ENCODE measurements at places on chromosomes 1 and 21.

DNA sequence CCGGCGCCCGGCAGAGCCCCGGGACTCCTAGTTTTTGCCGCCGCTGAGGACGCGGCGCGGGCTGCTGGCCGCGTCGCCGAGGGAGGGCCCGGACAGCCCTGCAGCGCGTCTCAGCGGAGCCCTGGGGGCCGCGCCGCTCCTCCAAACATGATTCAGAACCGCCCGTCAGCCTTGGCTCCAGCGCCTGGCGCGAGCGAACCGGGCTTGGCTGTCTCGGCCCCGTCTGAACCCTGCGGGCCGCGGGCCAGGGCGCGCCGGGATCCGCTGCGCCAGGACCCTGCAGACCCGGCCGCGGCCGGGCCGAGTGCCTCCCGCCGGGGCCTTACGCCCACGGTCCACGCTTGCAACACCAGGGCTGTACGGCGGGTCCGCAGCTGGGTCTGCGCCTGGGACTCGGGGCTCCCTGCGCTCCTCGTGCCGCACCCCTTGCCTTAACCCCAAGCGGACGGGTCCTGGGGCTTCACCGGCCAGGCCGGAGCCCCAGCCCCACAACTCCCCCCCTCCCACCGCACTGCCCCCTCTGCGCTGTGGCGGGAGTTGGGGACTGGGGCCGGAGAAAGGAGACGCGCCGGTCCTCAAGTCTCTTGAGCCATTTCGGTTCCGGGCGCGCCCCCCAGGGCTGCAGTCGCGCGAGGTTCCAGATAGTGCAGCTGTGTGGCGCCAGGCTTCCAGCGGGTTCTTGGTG lies 48.4 kb upstream of the CD34 start:
- DNase-seq, result no peak

DNA sequence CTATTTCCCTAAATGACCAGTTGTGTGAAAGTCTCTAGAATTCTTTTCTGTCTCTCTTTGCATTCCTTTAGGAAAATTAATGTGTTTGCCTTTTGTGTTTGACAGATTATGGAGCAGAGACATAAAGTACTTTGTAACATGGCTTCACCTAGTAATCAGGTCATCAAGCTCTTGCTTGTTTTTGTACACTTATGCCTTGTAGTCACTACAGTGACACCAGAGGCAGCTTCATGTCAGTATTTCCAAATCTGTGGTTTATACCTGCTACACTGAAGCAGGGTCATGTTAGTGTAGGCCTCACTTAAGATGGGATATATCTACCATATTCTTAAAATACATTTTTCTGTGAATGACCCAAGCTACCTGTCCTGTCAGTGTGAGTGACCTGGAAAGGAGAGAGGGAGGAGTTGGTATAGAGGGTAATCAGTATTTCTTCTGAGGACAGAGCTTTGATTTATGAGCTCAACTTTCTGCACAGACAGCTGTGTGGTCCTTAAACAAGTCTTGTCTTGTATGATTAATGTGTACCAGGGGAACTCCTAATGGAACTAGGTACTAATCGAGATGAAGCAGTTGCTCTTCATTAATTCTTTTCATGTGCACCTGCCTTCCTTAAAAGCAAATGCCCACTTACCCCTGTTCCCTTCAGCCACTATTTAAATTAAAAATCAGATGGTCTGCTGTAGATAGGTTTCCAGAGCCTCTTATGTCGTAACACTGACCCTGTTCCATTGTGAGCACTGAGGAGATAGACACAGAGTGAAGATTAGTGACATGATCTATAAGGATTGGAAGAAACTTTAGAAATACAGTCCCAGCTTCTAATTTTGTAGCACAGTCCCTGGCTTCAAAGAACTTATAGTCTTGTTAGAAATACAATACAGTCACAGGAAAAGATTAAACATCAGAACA lies 45.7 kb downstream of the MACO1 start:
- no peak for DNase-seq

GRCh38 chr1:167627615-167627864 lies 2.5 kb upstream of the RCSD1 start:
- DNase-seq, result no peak

DNA sequence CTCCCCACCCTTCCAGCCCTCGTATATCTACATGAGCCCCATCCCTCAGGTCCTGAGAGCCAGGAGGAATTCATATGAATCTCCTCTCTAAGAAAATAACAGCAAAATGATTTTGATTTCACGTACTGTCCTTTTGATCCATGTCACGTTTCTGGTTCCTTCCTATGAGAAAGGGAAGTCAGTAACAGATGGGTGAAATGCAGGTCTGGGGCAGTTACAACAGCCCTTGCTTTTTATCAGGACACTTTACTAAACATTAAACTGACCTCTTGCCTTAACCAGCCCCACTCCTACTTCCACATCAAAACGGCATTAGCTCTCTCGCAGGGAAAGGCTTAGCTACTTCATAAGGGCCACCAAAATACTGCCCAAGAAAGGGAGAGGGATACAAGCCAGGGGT lies 59.0 kb downstream of the SPATA46 start:
- no peak for DNase-seq

DNA sequence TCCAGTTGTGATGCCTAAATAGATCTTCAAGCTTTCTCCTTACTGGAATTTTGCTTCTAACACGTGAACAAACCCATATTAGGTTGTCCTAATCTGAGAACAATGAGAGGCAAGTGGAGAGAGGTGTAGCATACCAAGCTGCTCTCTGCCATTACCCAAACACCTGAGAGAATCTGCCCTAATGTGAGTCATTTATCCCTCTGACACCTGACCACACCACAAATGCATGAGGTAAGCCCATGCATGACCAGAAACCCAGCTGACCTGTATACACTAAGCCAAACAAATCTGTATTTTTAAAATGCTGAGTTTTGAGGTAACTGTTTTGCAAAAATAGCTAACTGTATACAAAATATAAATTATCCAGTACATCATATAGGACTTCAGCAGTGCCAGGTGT lies 1458.1 kb upstream of the B3GALT2 start:
- no peak for DNase-seq

DNA sequence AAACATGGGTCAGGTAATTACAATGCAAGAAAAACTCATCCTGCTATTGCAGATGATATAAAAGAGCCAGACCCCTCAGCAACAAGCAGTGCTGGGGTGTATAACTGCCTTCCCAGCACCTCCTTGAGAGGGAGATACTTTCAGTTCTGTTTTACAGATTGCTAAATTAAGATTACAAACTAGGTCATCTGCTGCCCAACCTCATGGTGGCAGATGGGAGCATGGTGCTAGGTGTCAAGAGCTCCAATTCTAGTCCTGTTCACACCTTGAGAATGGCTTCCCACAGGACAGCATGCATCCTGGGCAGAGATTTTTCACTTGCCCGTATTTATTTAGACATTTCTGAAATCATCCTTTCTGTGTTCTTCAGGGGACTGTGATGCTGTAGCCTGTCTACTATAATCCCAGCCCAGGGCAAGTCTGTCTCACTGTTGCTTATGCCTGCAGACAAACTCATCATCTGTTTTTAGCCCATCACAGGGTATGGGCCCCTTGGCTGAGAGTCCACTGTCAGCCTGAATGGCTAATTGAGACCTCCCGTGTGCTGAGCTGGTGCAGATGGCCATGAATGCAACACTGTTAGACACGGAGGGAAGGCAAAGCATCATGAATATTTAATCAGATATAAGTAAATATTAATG lies 40.2 kb upstream of the PBX1 start:
- DNase-seq, result no peak

- DNase-seq, result no peak
Observed at GRCh38 chr1:98792123-98792522, 130.6 kb downstream of the SNX7 start.

GRCh38 chr1:156284112-156284511 lies at the start of gene TMEM79:
Gene TMEM79 (plus strand): TSS chr1:156284325. CDS start chr1:156285227, 902 bp downstream.
- DNase-seq, result peak; percentile 41

- DNase-seq, result no peak
Observed at GRCh38 chr1:20321573-20321972, 30.9 kb downstream of the VWA5B1 start.

DNA sequence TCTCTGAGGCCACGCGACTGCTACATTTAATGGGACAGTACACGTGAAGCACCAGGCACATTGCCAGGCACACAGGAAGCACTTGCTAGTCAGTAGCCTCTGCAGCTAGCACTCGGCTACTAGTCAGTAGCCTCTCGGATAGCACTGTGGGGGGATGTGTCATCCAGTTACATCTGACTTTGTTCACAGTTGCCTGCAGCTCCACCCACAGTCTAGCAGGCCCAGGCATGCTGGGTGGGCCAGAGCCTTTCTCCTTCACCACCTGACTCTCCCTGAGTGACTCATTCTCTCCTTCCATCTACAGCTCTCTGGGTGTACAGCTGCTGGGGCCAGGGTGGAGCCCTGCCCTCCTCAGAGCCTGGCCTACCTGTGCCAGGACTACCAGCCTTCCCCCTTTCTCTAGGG lies 51.5 kb downstream of the PTPRF start:
- DNase-seq, result no peak

DNA sequence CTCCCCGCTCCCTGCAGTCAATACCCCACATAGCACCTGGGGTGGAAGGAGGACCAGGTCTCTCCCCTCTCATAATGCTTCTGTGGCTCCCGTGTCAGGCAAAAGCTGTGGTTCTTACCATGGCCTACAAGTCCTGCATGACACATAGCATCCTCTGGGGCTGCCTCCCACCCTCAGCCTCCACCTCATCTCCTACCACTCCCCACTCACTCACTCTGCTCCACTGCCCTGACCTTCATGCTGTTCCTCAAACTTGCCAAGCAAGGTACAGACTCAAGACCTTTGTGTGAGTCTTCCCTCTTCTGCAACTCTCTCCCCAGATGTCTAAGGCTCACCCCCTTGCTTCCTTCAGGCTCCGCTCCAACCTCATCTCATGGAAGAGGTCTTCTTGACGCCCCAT lies 28.0 kb upstream of the VANGL1 start:
- no peak for DNase-seq

GRCh38 chr1:210527091-210527490 lies 198.4 kb downstream of the HHAT start:
- no peak for DNase-seq

GRCh38 chr1:40926441-40926840 lies 53.1 kb upstream of the CTPS1 start:
- DNase-seq, result peak; percentile 11

GRCh38 chr1:189644970-189645369 lies 832.7 kb downstream of the BRINP3 start:
- DNase-seq, result no peak

DNA sequence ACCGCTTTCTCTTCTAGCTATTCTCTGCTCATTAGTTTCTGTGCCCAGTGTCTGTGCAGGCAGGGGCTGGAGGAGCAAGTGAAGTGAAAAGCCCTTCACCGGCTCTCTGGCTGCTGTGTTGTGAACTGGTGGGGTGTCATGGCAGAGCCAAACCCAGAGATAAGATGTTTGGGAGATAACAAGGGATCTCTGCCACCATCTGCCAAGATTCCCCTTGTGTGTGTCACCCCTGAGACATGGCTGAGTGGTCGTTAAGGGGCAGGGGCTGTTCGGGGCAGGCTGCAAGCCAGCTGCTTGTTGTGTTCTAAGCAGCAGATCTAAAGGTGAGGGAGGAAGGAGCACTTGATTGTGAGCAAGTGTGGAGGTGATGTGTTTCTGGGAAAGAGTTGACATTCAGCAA lies 24.5 kb downstream of the CNIH3 start:
- no peak for DNase-seq

GRCh38 chr1:89762386-89762778 lies 58.5 kb upstream of the LRRC8D start:
- DNase-seq, result no peak

DNA sequence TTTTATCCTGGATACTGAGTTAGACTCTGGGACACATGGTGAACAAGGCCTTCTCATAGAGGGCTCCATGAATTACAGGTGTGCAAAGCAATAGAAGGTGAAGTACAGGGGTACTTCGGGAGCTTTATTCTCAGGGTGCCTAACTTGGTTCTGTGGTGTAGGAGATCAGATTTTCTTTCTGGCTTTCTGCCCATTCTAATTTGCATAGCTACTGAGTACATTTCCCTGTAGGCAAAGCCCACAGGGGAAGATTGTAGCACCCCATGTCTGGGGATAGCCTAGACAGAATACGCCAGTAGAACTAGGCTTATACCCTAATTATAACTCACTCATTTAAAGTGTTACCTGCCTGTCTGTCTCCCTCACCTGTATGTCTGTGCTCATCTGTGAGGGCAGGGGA lies 49.7 kb downstream of the PGM1 start:
- no peak for DNase-seq

GRCh38 chr1:51726544-51727225 lies 109.8 kb downstream of the OSBPL9 start:
- DNase-seq, result no peak

DNA sequence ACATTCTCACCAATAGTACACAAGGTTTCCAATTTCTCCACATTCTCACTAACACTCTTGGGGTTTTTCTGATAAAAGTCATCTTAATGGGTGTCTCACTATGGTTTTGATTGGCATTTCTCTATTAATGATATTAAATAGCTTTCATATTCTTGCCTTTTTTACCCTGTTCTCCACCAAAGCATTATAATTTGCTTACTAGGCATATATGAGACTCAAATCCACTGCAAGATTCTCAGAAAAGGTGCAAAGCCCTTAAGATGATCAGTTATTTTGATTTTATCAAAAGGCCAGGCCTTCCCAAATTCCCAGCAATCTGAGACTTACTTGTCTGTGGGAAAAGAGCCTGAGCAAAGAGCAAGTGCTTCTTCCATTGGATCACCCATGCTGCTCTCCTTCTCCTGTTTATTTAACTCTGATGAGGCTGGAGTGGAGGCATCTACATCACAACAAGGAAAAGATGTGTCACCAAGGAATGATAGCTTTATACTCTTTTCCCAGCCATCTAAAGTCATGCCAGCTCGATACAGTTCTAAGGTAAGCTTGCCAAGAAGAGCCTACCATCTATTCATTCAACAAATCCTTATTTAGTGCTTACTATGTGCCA lies 24.6 kb downstream of the CLSPN start:
- DNase-seq, result no peak

- no peak for DNase-seq
Observed at GRCh38 chr1:64975740-64976139, 9.4 kb upstream of the JAK1 start.

- no peak for DNase-seq
Observed at GRCh38 chr21:38468989-38469388, 29.3 kb downstream of the ERG start.

DNA sequence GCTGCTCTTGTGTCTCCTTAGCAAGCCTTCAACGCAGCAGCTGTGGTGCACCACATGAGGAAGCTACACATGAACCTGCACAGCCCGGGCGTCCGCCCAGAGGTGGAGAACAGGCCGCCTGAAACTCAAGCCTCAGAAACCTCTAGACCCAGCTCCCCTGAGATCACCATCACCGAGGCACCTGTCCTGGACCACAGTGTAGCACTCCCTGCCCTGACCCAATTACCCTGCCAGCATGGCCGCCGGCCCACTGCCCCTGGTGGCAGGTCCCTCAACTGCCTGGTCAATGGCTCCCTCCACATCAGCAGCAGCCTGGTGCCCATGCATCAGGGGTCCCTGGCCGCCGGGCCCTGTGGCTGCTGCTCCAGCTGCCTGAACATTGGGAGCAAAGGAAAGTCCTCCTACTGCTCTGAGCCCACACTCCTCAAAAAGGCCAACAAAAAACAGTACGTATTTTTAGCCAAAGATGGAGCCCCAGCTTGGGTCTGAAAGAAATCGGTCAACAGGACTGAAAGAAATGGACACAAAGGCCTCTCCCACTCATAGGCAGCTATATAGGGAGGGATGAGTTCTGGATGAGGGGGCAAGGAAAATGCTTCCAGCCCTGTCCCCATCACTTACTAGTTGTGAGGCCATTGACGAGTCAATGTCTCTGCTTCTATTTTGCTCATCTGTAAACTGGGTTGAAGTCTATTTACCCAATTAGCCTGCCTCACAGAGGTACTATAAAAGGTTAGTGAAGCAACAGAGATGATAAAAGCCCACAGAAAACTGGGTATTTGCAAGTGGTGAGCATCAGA lies 28.5 kb downstream of the CAMK1G start:
- no peak for DNase-seq
